Endodermal cell (in vitro differentiated cells): ENCODE measurements at places on chromosomes 4 and X.
A peak's percentile ranks its signal among the peaks of the same experiment; 100 is the strongest.

DNA sequence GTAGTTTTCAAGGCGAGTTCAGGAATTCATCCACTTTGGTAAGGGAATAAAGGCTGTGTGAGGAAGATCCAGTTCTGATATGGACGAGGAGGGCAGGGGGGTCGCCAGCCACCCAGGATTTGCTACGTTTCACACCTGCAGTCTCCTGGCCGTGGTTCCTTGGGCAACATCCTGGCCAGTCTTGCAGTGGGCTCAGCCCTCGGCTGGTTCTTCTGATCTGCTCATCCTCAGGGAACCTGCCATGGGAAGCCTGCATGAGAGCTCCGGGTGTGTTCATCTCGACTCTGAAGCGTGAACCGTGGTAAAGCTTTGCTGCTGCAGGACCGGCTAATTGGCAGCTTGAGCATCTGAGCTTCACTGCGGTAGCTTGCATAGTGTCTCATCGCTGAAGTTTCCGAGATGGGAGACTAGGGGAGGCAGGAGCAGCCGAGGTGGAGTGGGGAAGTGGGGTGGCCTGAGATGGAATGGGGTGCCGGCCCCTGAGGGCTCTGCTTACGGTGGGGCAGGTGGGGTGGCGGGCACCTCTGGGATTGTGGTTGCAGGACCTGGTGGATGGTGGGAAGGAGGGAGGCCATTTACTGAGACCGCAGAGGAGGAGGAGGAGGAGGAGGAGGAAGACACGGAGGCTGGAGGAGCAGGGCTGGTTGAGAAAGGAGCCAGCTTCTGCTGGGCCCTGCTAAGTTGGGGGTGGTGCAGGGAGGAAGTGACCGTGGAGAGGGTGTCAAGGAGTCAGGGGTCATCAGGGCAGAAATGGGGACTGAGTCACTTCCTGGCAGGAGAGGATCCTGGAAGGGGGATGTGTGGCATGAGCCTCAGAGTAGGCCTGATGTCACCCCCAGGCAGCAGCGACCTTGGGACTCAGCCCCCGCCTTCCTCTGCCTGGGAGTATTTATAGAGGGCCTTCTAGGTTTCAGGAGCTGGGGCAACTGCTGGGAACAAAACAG lies 213.1 kb upstream of the PSAPL1 start:
- DNase-seq: no peak
- no peaks in the 10 kb centered on the region for H3K36me3 ChIP-seq
- H3K4me3 ChIP-seq: no peak overlapping the region
- H3K4me1 ChIP-seq: no peaks in the 10 kb centered on the region
- no peaks in the 10 kb centered on the region for H3K27me3 ChIP-seq

DNA sequence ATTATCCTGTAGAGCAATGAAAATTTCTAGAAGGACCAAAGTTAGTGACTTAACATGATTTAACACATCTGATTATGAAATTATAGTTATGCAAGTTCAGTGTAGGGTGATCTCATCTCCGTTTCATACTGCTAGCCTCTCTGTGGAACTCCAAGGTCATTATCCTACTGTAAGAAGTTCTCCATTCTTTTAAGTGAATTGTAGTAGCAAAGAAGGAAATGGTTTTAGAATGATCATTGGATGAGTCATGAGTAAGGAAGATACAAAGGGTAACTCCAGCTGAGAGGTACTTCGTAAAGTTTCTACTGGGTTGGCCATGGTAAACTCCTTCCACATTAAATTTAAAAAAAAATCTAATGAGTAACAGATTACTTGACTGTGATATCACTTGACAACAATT lies 215.0 kb upstream of the GIMD1 start:
- peaks cover 4% of the 10 kb centered on the region for H3K4me1 ChIP-seq
- H3K36me3 ChIP-seq: no peaks in the 10 kb centered on the region
- H3K27ac ChIP-seq: no peak overlapping the region
- no peak overlapping the region for H3K4me3 ChIP-seq

- no peaks in the 10 kb centered on the region for H3K36me3 ChIP-seq
- H3K27me3 ChIP-seq: no peaks in the 10 kb centered on the region
- DNase-seq: no peak
- no peaks in the 10 kb centered on the region for H3K4me1 ChIP-seq
- H3K4me3 ChIP-seq: no peak overlapping the region
These were observed 24.8 kb downstream of the L1CAM start for GRCh38 chrX:153861151-153861550.

GRCh38 chr4:76233529-76233928 lies 18.0 kb upstream of the FAM47E start:
- no peaks in the 10 kb centered on the region for H3K36me3 ChIP-seq
- H3K27ac ChIP-seq: peak overlapping the region; percentile 81
- H3K27me3 ChIP-seq: no peaks in the 10 kb centered on the region
- no peak for DNase-seq
- H3K4me1 ChIP-seq: no peaks in the 10 kb centered on the region

GRCh38 chr4:154942176-154942575 lies 161.1 kb downstream of the RBM46 start:
- DNase-seq: no peak
- no peaks in the 10 kb centered on the region for H3K4me1 ChIP-seq
- no peaks in the 10 kb centered on the region for H3K27me3 ChIP-seq
- H3K4me3 ChIP-seq: no peak overlapping the region
- no peak overlapping the region for H3K27ac ChIP-seq
- no peaks in the 10 kb centered on the region for H3K36me3 ChIP-seq
